DMS79 (cell line): ENCODE measurements at places on chromosomes 2 and 18.

- no peak for DNase-seq
These were observed 99.6 kb downstream of the BCL11A start for GRCh38 chr2:60453872-60454271.

- DNase-seq: no peak
These were observed 207.2 kb downstream of the LRP1B start for GRCh38 chr2:141923657-141924056.

DNA sequence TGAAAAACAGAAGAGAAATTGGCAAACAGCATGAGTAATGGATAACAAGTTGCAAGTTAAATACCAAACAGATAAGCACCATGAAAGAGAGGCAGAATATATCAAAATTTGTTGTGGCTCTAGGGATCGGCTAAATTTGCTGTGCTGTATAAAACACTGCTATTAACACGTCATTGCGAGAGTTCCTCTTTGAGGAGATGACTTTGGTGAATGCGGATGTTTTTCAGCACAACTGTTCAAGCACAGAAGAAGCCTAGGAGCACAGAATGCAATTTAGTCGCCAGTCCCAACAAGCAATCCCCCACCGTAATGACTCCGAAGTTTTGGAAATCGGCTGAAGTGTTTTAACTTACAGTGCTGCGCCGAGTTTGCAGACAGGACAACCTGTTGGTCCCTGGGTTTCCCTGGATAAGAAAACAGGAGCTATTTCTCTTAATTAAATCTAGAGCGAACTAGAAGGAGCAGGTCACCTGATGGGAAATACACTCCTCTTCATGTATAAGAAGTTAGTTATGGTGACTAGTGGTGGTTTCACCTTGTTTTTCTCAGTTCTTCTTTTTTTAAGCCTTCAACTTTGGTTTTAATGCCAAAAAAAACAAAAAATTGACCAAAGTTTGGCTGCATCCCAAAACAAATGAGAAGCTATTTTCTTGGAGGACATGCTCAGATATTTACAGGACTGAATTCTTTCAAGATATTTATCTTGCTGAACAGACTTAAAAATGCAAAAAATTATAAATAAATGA, 454.1 kb upstream of the SALL3 start:
- no peak for DNase-seq

- DNase-seq: no peak
These were observed 3.0 kb downstream of the WDR75 start for GRCh38 chr2:189444322-189444721.

- DNase-seq: no peak
These were observed 153.9 kb downstream of the B3GNT2 start for GRCh38 chr2:62349788-62350187.

DNA sequence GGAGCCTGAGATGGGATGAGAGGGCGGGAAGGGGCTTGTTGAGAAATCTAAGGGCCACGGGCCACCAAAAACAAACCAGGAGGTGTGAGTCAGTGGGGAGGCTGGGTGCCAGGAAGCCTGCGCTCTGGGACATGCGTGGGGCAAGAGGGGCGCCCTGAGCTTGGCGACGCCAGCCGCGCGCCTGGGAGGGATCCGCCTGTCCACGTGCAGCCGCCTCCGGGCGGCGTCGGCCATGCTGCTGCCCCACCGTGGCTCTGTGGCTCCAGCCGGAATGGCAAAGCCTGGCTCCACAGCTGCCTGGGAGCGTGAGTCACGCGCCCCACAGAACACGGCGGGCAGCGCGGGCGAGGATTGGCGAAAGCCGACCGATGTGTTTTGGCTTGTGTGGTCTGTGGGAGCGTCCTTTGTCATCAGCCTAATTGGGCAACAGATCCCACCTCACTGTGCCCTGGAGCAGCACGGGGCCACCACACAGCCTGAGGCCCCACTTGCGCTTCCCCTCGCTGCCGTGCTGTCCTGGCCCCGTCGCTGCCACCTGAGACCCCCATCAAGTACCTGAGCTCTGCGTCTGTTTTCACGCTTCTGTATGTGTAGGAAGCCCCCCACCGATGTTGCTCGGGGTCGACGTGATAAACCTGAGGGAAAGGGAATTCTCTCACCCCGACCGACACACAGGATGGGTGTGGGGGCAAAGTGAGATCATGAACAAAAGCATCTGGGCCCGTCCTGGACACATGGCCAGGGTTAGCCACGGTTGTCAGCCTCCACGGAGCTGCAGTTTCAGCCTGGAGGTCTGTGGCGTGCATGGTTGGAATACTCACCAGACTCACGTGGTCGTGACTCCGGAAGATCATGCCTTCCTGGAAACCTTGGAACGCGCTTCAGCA, 80.5 kb downstream of the NFATC1 start:
- DNase-seq: no peak

DNA sequence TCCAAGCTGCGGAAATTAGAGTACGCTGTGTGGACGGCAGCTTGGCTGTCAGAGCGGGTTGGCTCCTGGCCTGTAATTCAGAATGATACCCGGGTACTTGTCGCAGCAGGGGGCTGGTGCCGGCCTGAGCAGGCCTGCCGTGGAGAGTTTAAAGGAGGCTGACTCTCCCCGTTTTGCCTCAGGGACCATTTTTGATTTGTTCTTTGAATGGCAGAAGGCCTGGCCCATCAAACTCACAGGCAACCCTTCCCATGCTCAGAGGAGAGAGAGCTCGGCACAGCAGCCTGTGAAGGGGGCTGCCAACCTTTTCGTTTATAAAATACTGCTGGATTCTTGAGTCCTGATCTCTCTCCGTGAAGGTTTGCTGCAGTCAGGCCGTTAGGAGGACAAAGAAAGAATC, 151.3 kb downstream of the KLHL29 start:
- DNase-seq: peak; percentile 73

GRCh38 chr2:236693531-236693930, 123.9 kb downstream of the ACKR3 start:
- DNase-seq: no peak

- DNase-seq: no peak
These were observed 31.8 kb downstream of the TBC1D8 start for GRCh38 chr2:101119431-101119830.

GRCh38 chr2:182606728-182607681, 109.1 kb upstream of the DNAJC10 start:
- DNase-seq: no peak

GRCh38 chr18:4399929-4400328, 55.2 kb downstream of the DLGAP1 start:
- DNase-seq: no peak
